Activated T-cell treated with anti-CD3 and anti-CD28 coated beads for 24 hours (primary cell): ENCODE measurements at places on chromosomes 3 and 15.

GRCh38 chr3:19711160-19711782 lies 222.7 kb downstream of the EFHB start:
- DNase-seq = no peak

DNA sequence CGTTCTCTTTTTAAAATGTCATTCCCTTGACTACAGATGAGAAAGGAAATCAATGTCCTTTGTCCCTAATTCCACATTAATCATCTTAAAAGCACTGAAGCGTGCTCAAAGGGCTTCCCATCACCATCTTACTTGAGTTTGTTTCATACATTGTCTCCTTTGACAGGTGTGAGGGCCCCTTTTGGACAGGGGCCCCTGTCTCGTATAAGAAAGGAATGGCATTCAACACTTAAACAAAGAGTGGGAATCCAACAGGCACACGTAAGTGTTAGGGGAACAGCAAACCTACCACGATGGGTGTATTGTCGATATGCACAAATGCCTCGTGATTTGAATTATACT lies 5.0 kb downstream of the SSUH2 start:
- no peak for DNase-seq

DNA sequence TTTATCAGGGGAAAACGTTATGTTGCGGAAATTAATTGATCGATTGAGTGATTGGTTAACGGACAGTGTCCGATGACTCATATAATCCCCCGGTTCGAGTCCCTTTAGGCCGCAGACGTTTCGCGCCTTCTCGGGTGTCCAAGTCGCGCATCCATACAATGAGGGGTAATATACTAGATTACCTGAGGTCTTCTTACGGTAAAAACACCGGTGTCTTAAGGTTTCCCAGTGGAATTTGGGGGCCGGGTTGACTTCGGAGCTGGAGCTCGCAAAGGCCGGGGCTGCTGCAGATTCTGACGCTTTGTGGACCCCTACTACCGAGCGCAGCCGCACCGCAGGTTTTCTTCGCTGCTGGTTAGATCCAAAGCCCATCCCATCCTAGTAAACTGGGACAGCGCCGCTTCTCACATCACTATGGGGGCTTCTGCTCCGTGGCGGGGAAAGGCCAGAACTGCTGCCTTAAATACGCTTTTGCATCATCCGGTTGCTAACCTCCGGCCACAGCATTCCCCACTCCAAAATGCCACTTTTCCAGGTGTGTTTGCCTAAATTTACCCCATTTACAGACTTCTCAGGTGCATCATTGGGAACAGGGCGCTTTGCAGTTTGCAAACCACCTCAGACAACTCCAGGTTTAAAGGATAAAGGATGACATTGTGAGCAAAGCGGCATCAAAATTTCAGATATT lies 858 bp upstream of the SACM1L start:
- DNase-seq = no peak

DNA sequence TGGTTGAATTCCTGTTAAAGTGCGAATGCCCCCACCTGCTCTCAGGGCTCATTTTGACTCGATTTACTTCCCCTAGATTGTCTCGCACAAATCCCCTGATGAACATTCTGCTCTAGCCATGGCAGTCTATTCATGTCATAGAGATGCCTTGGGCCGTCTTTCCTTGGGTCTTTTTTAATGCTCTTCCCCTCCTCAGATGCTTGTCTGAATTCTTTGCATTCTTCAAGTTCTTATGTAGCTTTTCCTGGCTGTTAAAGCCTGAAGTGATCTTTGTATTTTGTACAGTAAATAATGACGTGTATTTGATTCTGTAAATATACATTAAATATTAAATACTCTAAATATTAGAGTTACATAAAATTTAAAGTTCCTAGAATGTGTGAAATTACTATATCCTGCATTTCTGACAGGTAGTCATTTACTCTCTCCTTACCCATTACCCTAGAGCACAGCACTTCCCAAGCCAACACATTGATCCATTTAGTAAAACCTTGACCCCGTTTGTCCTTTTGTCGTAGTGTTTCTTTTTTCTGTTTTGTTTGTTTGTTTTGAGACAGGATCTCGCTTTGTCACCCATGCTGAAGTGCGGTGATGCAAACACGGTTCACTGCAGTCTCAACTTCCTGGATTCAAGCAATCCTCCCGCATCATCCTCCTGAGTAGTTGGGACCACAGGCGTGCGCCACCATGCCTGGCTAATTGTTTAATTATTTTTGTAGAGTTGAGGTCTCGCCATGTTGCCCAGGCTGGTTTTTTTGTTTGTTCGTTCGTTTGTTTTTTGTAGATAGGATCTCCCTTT lies 47.9 kb downstream of the YEATS2 start:
- DNase-seq = no peak

DNA sequence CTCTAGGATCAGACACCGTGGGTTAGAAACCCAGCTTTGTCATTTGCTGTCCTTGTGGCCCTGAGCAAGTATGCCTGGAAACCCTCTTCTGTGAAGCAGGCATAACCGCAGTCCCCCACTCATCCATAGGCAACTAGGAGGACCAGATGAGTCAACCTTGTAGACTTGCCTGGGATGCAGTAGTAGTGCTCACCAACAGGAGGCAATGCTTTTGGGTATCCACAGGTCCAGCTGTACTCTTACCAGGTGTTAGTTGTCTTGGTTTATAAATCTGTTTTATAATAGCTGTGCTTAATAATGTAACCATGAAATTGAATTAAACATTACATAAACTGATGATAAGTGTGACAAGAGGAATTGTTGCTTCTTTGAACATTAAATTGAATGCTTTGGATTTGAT lies 389.3 kb downstream of the IL20RB start:
- DNase-seq = no peak

DNA sequence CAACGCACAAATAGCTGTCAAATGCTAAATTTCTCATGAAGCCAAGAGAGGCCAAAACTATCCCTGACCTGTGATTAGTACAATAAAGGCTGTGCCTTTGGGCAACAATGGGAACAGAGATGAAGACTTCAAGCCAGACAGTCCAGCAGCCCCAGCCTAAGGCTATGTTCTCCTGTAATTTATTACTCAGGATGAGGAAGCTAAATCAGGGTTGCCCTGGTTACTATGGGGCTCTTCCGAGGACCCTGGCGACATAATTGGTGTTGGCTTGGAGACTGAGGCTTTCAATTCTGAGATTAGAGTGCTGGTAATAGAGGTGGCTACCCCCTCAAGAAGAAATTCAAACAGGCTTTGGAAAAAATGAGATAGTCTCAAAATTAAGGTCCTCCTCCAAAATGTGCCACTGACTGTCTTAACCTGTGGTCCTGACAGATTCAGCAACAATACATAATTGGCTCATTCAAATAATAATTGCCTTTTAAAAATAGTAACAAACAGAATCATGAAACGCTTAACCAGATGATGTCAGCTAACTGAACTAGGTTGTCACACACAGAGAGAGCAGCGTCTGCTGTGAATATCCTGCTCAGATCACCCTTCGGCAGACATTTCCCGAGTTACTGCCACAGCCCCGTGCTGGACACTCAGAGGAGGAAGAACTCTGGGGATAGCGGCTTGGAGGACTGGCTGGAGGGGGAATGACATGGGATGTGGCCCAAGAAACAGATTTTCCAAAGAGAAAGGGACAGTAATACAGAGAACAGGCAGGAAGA lies 43.0 kb downstream of the NSMCE3 start:
- no peak for DNase-seq

DNA sequence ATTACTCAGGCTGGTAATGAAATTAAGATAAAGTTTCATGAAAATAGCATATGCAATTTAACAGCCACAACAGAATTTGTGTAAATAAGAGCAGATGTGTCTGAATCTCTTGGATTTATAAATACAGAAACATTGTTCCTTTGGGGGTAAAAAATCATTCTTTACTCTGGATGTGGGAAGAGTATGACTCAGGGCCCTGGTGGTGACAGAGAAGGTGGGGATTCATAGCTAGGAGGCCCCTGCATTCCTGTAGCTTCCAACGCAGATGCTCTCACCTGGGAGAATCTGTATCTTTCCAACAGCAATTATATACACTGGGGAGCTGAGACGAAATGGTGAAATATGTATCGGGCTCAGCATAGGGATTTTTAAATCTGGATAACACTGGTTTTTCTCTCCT lies 167.6 kb upstream of the CADPS start:
- no peak for DNase-seq

GRCh38 chr3:14511623-14512280 lies 28.4 kb downstream of the GRIP2 start:
- DNase-seq = no peak

DNA sequence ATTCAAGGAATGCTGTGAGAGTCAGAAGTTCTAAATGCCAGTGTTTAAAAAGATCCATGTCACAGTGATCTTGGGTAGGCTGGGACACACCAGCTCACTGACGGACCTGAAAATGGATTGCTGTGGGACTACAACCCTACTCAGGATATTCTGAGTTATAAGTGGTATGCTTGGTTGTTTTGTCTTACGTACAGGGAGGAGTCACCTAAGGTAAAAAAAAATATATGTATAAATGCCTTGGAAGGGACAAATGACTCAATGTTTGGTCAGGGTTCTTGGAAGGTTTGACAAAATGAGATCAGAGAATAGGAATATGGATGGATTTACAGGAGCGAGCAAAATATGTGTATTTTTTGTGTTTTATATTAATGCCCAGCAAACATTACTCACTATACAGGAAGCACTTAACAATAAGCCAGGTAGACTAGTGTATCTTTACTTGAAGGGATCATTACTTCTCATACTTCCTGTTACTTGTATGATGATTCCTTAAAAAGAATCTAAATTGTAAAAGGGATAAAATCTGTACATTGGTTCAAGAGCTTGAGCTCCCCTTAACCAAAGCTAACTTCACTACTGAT lies 767.3 kb downstream of the GBE1 start:
- DNase-seq = no peak

DNA sequence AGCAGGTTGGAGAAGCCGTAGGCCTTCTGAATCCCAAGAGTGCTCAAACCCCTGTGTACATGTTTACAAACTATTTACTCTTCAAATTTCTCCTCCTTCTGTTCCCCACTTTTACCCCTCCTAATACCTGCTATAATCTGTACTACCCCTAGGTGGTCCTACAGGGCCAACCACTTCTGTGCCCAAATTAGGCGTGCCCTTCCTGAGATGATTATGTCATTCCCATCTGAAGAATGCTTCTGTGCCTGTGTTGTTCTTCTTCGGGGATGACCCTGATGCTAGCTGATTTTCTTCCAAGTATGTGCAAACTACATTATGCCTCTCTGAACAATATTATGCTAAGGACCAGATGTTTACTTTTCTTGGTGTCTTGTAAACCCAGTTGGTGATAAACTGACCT lies 20.5 kb downstream of the RBP2 start:
- no peak for DNase-seq

GRCh38 chr3:193129607-193130006 lies 111.4 kb upstream of the PLAAT1 start:
- no peak for DNase-seq

GRCh38 chr3:58321791-58322190 lies 10.9 kb upstream of the PXK start:
- no peak for DNase-seq

- DNase-seq = no peak
Measured at GRCh38 chr3:107904536-107905066, 186.2 kb downstream of the CD47 start.

DNA sequence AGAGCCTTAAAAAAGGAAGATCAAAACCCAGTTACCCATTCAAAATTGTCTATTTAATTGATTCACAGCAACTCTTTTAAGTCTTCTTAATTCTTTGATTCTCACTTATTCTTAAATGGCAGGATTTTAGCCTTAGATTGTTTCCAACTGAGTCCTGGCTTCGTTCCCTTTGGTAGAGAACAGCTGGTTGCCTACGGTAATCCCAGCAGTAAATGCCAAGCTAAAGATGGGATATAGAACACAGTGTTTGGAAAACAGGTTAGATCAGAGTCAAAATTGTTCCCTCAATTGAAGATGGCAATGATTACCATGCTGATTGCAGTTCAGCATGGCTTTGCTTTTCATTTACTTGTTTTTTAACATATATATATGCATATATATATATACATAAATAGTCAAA lies 300.9 kb downstream of the PYDC2 start:
- DNase-seq = no peak

DNA sequence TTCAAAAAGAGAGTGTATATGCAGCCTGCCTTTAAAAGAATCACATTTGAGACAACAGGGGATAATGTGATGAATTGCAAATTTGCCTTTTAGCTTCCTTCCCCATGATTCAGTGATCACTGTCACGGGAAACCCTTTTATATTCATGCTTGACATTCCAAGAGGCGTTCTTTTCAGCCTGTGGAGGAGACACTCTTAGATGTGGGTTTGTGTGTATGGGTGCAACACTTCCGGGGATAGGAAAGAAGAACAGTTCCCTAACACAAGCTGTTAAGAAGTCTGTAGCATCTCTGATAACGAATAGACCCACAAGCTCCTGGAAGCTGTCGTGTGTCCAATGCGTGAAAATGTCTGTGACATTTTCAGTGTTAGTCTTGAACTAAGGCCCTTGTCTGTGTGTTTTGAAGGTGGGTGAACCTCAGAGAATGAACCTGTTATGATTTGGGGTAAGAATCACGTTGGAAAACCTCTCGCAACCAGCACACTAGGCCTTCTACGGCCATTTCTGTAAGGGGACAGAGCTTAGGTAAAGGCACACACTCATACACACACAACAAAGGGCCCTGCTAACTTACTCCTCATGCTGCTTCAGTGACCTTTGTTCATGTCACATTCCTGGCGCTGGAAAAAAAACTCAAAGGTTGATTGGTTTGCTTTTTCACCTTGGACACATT lies 229.2 kb upstream of the ST8SIA2 start:
- DNase-seq = no peak

DNA sequence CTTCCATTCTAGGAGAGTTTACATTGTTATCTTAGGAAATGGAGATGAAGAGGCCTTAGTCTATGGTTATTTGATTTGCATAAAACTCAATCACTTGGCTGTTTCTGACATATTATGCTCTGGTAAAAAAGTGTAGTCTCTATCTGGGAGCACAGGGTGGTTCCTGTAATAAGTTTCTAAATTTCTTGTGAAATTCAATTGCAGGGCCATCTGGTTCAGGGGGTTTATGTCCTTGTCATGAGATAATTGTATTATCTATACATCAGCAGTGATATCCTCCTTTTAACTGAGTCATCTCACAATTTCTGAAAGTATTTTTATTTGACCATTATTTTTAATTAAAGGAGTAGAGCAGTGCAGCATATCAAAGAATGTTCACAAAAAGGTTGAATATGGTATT lies 203.3 kb downstream of the MFSD1 start:
- DNase-seq = no peak
